Stimulated activated CD8-positive, alpha-beta memory T cell treated with anti-CD3 and anti-CD28 coated beads, Interleukin-4, amount 100 ng/mL, for 4 hours (primary cell): ENCODE measurements at places on chromosomes 5 and 9.

DNA sequence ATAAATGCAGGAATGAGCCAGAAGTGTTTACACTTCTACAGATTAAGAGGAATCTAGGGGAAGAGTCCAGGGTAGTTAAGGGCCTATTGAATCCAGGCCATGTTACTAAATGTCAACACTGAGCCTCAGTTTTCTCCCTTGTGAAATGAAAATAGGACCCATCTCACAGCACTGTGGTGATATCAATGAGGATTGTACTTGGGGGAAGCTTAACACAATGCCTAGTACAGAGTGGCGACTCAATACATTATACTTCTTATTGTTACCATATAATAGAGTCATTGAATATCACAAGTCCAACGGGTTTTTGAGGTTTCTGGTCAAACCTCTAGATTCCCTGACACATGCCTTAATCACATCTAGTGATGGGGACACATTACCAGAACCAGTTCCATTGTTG is 4.6 kb downstream of the TRUB2 start:
- DNase-seq = no peak

GRCh38 chr9:124209279-124209678 is 48.5 kb upstream of the NEK6 start:
- DNase-seq = no peak

GRCh38 chr9:126205265-126205664 is 121.4 kb upstream of the MVB12B start:
- DNase-seq = no peak

GRCh38 chr5:51194671-51195070 is 188.6 kb upstream of the ISL1 start:
- no peak for DNase-seq

DNA sequence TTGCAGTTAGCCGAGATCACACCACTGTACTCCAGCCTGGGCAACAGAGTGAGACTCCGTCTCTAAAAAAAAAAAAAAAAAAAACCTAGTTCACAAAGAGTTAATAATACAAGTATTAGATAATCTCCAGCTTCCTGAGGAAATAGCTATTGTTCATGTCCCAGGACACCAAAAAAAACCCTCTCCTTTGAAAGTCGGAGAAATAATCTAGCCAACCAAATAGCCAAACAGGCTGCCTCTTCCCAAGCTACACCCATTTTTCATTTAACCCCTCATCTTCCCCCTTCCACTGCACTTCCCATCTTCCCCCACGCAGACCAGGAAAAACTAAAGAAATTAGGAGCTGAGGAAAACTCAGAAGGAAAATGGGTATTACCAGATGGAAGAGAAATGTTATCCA is 23.6 kb downstream of the CNOT8 start:
- no peak for DNase-seq

GRCh38 chr5:172683264-172683644 is 42.2 kb downstream of the NEURL1B start:
- DNase-seq = no peak

DNA sequence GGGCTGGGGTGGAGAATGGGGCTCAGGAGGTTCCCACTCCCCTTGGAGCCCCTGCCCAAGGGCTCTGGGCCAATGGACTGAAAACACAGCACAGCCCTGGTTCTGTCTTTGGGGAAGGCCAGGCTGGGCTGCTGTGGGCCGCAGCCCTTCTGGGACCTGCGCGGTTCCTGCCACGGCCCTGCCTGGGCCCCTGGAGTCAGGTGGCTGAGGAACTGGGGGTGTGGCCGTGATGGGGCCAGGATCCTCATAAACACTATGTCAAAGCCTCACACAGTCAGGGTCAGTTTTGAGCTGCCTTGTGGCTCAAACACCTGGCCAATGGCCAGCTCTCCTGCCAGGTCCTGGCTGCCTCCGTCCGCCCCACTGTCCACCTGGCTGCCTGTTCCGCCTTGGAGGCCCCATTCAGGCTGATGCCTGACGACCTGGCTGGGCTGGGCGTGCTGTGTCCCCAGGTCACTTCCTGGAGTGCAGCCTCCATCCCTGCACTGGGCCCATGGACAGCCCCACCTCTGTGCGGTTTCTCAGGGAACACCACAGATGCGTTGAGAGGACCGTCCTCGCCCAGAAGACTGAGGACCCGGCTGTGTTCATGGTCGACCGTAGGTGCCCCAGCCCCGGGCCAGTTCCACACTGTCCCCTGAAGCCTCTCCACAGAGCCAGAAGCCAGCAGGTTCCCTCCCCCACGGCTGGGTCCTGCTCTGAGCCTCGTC is 27.5 kb downstream of the PAEP start:
- no peak for DNase-seq

GRCh38 chr9:21624675-21625644 is 142.8 kb upstream of the IFNE start:
- no peak for DNase-seq

GRCh38 chr5:43305948-43306565 is 7.2 kb downstream of the HMGCS1 start:
- no peak for DNase-seq

DNA sequence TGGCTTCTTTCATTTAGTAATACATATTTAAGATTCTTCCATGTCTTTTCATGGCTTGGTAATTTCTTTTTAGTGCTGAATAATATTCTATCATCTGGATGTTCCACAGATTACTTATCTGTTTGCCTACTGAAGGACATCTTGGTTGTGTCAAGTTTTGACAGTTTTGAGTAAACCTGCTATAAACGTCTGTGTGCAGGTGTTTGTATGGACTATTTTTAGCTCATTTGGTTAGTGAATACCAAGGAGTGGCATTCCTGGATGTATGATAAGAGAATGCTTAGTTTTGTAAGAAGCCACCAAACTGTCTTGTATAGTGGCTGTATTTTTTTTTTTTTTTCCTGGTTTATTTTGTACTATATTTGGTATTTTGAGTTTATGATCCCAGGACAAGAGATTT is 38.4 kb downstream of the PRRC1 start:
- DNase-seq = no peak

DNA sequence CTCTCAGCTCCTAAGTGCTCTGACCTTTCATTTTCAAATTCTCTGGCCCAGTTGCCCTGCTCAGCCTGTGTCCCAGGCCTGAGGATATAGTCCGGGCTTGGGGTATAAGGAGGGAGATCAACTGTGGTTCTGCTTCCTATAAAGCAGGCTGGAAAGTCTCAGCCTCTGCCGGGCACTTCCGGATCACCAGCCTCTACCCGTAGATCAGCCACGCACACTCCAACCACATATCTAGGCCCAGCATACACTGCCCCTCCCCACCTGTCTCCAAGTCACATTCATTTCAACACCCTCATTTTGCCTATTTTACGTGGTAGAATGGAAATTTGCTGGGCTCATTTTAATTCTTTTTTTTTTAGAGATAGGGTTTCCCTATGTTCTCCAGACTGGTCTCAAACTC is 3.1 kb downstream of the ZER1 start:
- no peak for DNase-seq

GRCh38 chr5:103785569-103785968 is 223.0 kb upstream of the NUDT12 start:
- no peak for DNase-seq

DNA sequence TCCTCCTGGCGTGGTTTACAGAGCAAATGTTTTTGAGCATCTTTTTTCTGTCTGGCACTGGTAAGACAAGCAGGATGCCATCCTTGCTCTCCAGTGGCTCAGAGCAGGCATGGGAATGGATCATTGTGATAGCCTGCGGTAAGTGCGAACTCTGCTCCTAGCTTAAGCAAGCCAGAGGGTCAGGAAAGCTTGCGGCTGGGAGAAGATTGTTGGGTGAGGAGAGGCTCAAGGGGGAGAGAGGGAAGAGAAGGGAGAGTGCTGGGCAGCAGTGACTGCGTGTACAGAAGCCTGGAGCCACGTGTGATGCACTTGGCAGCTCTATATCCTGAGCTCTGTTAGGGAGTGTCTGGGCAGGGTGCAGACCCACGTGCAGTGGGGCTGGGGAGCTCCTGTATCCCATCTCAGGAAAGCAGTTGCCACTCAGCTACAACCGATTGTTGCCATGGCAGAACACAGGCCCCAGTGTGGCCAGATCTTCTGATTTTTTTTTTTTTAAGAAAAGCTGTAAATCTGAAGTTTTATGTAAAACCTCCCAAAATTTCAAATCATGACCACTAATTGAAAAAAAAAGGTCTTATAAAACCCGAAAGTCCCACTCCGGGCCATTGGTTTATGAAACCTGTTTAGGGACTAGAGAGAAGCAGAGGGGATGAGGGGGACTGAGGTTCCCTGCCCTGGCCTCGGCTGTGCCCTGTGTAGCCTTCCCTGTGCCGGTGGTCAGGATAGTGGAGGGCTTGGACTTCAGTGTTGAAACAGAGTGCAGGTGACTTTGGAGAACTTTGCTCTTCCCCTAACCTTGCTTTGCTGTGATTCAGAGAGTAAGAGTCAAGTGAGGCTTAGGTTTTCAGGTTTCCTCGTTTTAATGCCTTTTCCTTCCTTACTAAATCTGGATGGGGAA is 67.3 kb downstream of the ZNF618 start:
- DNase-seq = no peak

DNA sequence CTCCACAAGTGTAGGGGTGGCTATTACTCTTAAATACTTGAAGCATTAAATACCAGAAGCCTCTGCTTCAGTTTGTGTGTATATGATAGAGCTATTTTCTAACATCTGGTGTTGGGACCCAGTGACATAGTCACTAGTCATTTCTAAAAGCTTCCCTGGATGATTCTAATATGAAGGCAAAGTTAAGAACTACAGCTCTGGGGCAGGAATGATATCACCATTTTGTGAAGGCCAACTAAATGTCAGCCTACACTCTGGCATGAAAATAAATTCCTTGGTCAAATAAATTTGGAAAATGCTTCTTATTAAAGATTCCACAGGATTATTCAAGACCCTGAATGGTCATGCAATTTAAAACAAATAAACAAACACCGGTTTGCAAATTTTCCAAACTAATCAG is 197.7 kb downstream of the PLK2 start:
- no peak for DNase-seq

DNA sequence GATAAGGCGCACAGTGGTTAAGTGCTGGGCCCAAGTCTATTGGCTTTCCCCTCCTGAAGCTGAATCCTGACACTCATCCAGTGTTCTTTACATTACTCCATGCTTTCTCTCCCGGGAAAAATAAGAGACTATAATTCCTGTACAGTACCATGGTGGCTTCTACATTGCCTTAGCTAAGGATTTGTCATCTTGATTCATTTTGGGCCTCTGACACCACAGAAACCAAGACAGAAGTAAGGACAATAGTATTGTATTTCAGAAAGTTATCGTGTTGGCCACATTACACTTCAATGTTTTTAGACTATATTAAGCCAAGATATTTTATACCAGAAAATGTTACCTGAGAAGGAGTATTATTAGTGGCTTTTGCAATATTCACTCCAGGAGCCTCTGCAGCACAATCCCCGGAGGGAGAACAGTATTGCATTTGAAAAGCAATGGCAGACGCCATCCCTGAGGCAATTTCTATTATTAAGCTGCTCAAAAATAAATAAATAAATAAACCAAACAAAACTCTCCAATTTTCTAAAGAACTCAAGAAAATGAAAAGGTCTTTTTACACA is 267.9 kb downstream of the ENC1 start:
- DNase-seq = no peak

DNA sequence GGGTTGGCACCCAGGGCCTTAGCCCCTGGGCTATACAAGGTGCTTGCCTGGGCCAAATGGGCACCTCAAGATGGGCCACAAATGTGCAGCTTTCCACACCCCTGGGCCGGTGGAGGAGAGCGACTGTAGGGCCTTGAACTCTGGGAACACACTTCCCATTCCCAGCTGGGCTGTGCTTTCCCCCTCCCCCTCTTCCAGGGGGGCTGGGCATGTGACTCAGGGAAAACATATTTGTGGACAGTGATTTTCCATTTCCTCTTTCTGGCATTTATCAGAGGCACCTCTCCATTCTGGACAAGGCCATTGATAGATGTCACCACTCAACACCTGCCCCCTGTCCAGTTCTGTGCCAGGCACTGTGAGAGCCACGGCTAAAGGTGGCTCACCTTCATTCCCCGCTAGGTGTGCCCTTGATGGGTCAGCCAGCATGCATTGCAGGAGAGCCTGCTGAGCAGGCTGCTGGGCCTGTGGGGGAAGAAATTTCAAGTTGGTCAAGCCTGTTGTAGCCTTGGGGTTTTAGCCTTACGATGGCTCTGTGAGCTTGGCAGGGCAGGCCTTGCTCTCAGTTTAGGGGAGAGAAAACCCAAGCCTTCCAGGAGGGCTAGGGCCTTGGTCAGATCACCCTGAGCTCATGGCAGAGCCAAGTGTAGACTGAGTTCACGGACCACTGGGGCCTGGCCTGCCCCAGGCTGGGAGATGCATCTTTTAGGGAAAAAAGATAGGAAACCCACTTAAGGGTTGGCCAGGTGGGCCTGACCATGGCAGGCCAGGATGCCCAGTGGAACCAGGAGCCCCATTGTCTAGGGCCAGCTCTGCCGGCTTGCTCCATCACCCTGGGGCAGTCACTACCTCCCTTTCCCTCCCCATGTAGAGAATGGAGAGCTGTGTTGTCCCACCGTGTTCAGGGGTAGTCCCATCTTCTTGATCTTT is 113.9 kb downstream of the DAB2IP start:
- DNase-seq = no peak

DNA sequence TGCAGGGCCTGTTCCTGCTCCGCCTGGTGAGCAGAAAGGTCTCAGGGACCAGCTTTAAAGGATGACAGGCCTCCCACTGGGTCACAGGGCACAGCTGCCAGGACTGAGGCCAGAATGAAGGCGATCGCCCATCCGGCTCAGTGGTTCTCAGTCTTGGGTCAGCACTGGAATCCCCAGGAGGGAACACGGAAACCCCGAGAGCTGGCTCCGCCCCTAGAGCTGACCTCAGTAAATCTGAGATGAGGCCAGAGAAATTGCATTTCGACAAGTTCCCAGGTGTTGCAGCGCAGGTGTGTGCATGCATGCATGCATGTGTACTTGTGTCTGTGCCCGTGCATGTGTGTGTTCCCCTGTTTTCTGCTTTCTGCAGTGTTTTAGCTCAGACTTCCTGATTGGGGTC is 47.2 kb upstream of the KCNMB1 start:
- DNase-seq = no peak

DNA sequence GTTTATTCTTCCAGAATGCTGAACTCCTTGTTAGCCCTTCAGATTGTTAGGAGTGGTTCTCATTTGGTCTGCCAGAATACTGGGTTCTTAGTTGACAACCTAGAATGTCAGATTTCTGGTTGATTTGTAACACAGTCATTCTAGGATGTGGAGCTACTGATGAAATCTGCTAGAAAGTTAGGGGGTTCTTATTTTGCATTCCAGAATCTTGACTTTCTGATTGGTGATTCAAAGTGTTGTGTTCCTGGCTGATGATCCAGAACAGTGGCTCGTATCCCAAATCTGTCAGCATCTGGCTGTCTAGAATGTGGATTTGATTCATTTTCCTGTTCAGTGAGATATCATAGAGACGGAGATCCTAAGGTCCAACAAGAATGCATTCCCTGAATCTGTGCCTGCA is 21.9 kb downstream of the PTGS1 start:
- DNase-seq = no peak

GRCh38 chr5:57635146-57635777 is 152.7 kb upstream of the ACTBL2 start:
- no peak for DNase-seq

DNA sequence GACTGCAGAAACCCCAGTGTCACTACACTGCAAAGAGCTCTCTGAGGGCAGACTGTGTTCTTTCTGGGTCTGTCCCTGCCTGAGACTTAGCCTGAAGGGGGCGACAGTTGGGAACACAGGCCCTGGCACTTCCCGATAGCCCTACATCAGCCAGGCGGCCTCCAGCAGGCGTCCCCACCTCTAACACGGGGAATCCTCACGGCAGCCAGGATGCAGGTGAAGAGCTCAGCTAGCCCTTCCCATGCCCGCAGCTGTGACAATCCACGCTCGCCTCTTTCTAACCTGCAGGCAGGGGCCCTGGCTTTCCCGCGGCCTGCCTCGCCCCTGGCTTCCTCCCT is 5.9 kb downstream of the MED22 start:
- no peak for DNase-seq
